ENCODE measurements at places on chromosomes 6 and 20.
A peak's percentile ranks its signal among the peaks of the same experiment; 100 is the strongest.

DNA sequence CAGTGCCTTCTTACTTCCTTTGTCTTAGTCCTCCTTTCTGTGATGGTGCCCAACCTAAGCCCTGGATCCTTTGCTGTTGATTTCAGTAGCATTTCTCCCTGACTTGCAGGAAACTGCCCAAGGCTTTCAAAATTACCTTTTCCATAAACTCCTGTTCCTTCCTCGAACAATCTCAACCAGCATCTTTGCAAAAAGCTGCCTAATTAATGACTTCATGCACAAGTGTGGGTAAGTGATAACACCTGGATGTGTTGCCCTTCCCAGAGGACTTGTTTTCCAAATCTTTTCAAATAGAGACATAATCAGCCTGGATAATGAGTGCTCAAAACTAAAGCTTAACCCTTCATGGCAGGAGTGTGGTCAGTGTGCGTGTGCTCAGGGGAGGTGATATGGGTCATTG lies 118.0 kb downstream of the PCSK2 start:
- DNase-seq = no peak

DNA sequence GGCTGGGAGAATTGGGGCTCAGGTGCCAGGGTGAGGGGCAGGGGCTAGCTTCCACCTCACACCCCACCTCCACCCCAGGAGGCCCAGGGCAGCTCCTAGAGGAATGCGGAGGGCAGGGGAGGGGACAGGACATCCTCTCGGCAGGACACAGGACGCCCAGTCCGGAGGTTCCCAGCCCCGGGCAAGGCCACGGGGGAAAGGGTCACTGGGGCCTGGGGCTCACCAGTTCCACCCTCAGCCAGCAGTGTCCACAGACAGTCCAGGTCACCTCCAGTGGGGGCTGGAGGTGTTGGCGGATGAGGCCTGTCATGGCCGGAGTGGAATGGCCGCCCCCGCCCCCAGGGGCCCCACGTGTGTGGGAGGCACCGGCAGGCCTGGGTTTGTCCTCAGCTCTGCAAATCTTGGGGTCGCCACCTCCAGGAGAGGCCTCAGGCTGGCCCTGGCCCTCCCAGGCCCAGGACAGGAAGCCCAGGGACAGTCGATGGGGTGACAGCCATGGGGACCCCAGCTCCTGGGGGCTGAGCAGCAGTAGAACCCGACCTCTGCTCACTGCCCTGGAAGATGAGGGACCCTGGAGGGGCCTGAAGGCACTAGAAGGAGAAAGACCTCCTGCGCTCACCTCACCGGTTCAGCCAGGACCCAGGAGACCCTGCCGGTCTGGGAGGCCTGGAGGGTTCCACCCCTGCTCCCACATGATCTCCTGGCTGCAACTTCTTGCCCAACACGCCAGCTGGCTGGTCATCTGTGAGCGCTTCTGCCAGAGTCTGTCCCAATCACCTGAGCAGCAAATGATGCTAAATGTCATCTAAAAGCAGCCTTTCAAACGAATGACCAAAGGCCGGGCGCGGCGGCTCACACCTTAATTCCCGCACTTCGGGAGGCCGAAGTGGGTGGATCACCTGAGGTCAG lies 13.0 kb upstream of the ABHD16B start:
- DNase-seq = no peak

GRCh38 chr6:45433533-45434380 lies 56.0 kb upstream of the SUPT3H start:
- no peak for DNase-seq

DNA sequence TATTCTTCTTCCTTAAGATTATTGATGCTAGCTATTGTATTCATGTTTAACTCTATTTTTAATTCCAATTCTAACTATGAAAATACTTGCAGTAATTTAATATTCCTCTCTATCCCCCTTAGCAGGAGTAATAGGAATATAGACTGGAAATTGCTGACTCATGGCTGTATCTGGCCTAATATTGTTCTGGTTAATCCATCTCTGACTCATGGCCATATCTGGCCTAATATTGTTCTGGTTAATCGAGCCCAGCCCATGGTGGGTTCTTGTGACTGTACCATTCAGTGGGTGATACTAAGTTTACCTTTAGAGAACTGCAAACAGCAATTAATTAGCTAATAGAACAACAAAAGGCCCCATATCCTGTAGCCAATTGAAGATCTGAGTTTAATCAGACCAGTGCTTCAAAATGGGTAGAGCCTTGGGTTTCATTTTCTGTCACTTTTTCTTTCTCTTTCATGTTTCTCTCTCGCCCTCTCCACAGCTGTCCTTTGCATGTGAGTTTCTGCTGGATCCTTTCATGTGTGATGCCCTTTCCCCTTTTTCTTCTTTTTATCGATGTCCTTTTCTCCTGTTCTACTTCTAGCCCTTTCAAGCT lies 50.6 kb downstream of the SLC22A3 start:
- DNase-seq = no peak

GRCh38 chr6:148689168-148689567 lies 57.7 kb upstream of the UST start:
- no peak for DNase-seq

- DNase-seq = no peak
These were observed 149.7 kb downstream of the MRPL14 start for GRCh38 chr6:43977404-43978111.

DNA sequence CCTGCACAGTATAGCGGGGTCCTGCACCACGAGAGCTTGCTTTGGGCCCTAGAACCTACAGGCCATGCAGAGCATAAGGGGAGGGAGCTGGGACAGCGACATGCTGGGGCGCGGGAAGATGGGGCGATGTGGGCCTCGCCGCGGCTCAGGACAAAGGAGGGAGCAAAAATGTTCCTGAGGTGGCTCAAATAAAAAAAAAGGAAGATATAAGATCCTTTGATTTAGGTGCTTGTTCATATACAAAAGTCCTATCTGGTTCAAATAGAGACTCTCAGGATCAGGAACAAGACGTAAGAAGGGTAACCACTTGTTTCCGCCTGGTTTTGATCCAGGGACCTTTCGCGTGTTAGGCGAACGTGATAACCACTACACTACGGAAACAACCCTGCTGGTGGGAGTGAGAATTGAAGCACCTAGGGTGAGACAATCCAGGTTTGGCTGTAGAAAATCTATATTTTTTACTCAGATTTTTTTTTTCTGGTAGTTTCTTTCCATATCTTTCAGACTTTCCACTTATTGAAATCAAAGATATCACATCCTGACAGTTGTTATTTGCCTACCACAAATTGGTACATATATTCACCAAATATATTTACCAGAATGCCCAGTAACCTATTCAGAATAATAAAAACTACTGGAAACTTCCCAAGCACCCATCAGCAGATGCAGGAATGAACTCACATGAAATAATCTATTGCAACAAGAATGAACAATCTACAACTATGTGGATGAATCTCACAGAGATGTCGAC lies 177.9 kb upstream of the ZNF184 start:
- no peak for DNase-seq

DNA sequence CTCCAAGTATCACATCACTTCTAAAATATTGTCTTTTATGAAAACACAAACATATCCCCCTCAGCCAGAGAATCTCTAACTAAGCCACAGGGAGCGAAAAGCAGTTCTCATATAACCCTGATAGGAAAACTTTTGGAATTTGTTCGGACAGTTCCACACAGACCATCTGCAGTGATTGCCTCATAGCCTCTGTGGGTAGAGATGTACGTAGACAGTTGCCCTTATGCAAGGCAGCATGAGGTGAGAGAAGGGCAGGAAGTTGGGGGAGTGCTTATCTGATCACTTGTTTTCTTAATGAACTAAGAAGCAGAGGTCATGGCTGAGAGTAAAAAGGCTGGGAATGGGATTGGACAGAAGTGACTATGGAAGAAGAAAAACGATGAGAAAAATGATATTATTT lies 39.6 kb downstream of the SLC23A2 start:
- peak; percentile 88 for DNase-seq
